ENCODE measurements at places on chromosomes 5 and 9.

DNA sequence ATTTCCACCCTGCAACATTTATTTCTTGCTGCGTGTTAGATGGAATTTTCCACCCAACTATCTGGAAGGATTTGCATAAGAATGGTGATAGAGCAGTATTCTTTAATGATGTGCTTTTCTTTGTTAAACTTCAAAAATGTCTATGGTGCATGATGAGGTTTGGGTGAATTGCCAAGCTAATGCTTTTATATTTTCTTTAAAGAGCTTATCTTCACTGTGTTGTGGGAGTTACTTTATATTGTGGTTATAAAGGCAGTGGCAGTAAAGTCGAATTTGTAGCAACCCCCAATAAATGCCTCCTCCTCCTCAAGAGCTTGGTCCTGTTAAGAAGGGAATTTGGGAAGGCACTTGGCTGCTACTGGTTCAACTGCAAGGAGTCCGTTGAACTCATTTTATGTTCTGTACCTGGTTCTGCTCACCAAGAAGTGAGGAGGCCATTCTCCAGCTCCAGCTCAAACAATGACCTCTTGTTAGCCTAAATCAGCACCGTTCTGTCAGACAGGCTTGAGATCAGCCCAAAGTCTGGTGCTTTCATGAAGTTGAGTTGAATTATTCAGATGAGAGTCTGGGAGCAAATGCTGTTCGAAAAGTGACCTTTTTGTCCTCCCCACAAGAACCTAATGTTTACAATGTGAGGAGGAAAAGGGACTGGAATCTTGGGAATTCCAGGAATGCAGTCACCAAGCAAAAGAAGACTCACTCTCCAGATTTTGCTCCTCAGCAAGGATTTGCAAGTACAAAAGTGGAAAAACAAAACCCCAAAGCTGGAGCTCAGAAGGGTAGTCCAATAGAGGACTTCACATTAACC is 217.0 kb downstream of the TMEM38B start:
- no peak for DNase-seq

GRCh38 chr5:124752854-124753720 is 6.6 kb upstream of the ZNF608 start:
- no peak for DNase-seq

GRCh38 chr5:19608444-19609002 is 379.5 kb downstream of the CDH18 start:
- DNase-seq: no peak

DNA sequence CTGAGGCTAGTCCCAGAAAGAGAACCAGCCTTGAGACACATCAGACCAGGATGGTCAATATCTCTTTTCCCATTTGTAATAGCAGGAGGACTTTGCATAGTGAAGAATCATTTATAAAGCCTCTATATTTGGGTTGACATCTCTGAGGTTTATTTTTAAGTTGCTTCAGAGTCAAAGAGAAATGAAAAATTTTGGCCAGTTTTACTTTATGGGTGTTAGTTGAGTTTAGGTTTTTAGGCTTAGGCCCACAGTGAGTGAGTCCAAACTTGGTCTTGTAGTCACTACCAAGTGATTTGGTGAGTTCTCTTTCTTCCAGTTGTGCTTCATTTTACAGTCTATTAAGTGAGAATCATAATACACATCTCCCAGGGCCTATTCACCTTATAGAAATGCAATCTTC is 5.3 kb upstream of the MEF2C start:
- DNase-seq: no peak

GRCh38 chr5:63314551-63314950 is 647.7 kb downstream of the HTR1A start:
- no peak for DNase-seq

- DNase-seq: no peak
These were observed 243.4 kb upstream of the RAI14 start for GRCh38 chr5:34412736-34413135.

DNA sequence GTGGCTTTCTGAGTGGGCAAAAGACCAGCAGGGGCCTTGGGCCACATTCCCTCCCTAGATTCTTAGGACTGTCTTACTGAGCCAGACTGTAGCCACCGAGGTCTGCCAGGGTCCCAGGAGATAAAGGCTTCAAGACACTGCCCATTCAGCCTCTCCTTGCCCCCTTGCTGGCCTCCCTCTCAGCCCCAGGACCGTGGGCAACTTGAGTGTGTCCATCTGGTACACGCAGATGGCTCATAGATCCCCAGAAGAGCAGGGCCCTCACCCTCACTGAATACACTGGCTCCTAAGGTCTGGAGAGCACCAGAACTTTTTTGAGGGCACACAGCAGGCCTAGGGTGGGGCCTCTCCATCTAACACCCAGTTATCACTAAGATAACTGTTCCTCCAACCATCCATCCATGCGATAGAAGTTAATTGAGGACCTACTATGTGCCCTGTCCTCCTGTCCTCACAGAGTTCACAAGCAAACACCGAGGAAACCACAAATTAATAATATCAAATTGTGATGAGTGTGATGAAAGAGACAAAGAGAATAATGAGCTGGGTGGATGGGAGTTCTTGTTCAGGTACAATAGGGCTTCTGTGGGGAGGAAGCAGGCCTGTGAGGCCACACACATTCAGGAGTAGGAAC is 4.9 kb upstream of the PDGFRB start:
- no peak for DNase-seq

GRCh38 chr9:23962101-23962500 is 136.1 kb upstream of the ELAVL2 start:
- DNase-seq: no peak

DNA sequence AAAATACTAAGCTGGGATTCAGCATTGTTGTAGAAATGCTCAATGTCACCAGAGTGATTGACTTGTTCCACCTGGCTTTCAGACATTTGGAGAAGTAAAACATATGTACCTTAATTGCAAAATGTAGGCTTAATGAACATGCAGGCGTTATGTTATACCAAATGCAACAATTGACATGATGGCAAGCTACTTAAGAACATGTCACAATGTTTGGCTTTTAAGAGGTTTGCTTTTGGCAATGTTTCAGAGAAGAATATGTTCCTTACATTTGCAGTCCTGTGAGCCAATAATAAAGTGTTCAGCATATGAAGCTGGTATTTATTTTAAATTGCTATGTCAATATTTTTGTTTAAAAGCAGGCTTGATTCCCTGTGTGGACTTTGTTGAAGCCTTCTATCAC is 111.7 kb upstream of the NUDT12 start:
- no peak for DNase-seq

DNA sequence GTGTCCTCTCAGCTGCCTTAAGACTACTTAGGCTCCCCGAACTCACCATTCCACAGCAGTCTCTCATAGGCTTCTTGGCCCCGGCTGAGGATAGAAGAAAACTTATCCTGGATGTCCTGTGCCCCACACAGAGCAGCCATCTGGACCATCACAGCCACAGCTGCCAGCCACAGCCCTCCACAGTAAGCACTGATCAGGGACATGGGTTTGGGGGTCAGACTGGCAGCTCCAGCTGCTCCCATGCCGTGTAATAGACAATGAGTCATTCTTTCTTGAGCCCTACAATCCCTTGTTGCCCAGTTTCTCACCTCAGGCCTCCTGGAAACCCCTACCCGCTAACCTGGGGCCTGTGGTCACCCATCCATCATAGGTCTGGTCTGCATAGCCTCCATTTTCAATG is 5.7 kb downstream of the CREB3 start:
- no peak for DNase-seq

DNA sequence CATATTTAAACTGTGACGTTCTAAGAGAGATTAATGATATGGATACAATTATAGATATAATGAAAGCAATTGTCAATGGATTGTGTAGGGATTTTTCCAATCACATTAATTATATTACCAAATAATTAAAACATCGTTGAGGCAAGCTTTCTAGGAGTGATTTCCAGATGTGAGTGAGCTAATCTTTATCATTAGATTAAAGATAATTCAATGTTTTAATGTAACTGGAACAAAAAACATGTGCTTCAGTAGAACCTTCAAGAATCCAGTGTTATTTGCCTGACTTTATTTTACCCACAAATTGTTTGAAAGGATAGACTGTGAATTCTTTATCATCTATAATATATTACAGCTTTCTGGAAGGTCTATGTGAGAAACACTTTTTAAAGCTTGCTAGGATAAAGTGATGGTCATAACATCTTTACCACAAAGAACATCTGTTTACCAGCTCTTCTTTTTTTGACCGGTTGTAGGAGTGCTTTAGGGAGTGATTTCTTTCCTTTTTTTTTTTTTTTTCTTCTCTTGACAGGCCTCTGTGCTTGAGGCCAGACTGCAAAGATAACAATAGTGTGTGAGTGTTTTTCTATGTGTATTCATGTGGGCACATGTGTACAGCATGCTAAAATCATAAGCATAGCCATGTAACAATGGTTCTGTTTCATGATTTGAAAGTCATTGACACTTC is 35.0 kb downstream of the SNCAIP start:
- no peak for DNase-seq

GRCh38 chr9:122814545-122814944 is 13.8 kb downstream of the PDCL start:
- DNase-seq: no peak

DNA sequence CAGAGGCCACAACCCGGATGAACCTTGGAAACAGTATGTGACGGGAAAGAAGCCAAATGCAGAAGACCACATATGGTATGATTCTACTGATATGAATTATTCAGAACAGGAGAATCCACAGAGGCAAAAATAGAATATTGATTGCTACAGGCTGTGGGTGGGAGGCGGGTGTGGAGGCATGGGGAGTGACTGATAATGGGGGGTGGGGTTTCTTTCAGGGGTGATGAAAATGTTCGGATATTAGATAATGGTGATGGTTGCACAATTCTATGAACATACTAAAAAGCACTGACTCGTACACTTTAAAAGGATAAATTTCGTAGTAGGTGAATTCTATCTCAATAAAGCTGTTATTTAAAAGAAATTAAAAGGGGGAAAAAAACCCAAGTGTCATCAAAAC is 10.7 kb downstream of the IL4 start:
- no peak for DNase-seq

DNA sequence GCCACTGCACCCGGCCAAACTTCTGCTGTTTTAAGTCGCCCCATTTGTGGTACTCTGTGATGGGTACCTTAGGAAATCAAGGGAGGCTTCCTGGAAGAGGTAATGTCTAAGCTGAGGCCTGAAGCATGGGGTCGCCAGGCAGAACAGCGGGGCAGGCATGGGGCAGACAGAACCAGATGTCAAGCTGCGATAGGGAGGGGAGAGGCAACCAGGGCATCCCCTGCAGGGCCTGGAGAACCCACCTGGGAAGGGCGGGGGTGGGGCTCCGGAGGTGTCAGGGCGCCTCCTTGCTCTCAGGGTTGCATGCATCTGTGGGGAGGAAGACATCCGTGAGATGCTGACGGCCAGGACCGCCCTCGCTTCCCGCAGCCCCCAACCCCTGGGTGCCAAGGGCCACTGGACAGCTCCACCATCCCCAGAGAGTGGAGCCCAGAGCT is 2.8 kb downstream of the LCN15 start:
- DNase-seq: no peak

DNA sequence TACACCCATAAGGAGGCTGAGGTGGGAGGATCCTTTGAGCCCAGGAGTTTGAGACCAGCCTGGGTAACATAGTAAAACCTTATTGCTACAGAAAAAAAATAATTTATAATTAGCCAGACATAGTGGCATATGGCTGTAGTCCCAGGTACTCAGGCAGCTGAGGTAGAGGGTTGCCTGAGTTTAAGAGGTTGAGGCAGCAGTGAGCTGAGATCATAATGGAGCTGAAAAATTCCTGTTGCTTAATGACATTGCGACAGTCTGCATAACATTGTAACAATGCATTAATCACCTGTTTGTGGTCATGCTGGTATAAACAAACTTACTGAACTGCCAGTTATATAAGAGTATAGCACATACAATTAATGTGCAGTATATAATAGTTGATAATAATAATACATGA is 214.2 kb downstream of the TRIM32 start:
- no peak for DNase-seq

- DNase-seq: peak; percentile 82
These were observed 11.8 kb upstream of the EXOC3 start for GRCh38 chr5:431001-431710.

GRCh38 chr9:3894772-3895171 is 369.0 kb upstream of the RFX3 start:
- no peak for DNase-seq

GRCh38 chr5:170483701-170484458 is 19.9 kb upstream of the KCNIP1 start:
- no peak for DNase-seq

GRCh38 chr9:20217596-20217995 is 404.7 kb downstream of the MLLT3 start:
- no peak for DNase-seq

DNA sequence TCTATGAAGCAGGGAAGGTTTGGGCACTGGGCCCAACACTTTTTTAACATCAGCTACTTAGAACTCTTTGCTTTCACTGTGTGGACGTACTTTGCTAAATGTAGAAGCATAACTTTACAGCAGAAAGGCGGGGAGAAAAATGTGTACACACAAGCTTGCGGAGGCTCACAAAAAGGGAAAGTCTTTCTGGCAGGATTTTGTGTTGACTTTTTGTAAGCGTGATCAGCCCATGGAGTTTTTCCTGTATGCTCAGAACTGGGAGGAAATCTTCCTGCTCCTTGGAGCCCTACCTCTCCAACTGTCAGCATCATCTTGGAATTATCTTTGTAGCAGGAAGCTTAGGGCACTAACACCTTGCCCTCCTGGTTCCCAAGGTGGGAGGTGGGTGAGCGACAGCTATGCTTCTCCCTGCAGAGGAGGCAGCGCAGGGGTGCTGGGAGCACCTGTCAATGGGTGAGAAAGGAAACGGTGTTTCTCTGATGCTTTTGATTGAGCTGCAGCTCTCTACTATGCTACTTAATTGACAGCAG is 321.9 kb downstream of the GADD45G start:
- no peak for DNase-seq

DNA sequence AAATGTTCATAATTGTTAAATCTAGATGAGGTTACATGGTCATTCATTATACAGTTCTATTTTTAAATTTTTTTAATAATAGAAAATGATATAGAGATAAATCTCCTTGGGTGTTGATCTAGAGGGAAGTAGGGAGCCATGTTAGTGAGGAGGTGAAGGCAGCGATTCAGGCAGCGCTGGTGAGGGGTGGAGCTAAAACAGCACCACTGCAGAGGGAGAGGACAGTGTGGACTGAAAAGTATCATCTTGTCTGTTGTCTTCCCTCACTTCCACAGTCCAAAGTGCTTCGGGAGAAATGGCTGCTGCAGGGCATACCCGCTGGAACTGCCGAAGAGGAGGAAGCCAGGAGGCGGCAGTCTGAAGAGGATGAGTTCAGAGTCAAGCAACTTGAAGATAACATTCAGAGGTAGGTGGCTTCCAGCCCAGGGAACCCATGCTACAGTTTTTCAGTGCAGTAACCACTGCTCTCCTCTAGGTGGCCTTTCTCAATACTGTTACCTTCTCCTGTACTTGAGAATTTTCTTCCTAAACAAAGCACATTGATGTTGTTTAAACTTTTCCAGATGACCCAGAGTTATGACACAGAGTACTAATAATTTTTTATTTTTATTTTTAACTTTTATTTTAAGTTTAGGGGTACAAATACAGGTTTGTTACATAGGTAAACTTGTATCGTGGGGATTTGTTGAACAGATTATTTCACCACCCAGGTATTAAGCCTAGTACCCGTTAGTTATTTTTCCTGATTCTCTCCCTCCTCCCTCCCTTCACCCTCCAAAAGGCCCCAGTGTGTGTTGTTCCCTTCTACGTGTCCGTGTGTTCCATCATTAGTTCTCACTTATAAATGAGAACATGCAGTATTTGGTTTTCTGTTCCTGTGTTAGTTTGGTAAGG is 100.5 kb downstream of the PALM2AKAP2 start:
- no peak for DNase-seq

GRCh38 chr5:62299600-62299999 is 6.4 kb upstream of the KIF2A start:
- DNase-seq: no peak

- DNase-seq: peak; percentile 49
These were observed 123.5 kb downstream of the DAB2IP start for GRCh38 chr9:121774715-121775613.
